ENCODE measurements at places on chromosomes 12 and 14.
A peak's percentile ranks its signal among the peaks of the same experiment; 100 is the strongest.

- no peak for DNase-seq
These were observed 577.9 kb upstream of the TBX3 start for GRCh38 chr12:115261691-115262398.

DNA sequence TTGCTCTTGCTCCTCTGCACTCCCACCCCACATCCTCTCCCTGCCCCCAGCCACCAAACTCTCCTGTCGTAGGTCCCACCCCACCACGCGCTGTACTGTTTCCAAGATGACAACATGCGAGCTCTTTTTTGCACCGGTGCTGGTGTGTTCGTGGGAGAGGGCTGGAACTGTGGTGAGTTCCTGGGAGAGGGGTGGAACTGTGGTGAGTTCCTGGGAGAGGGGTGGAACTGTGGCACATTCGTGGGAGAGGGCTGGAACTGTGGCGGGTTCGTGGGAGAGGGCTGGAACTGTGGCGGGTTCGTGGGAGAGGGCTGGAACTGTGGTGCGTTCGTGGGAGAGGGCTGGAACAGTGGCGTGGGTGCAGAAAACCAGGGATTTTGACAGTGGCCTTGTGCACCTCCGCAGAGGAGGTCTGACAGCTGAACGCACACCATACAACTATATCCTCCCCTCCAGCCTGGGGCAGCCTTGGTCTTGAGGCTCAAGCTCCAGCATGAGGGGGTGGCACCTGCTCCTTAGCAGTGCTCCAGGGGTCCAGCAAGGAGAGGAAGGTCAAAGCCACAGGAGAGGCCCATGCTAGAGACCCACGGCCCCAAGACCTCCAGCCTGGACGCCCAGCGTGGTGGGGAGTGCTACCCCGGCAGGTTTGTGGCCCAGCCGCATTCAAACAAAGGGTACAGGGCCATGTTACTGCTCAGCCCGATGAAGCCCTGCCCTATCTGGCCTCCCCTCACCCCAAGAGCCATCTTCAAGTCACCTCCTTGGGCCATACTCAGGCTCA is 50.1 kb downstream of the ACTN1 start:
- no peak for DNase-seq

- DNase-seq, result no peak
These were observed 3.6 kb downstream of the CBX5 start for GRCh38 chr12:54276368-54276767.

DNA sequence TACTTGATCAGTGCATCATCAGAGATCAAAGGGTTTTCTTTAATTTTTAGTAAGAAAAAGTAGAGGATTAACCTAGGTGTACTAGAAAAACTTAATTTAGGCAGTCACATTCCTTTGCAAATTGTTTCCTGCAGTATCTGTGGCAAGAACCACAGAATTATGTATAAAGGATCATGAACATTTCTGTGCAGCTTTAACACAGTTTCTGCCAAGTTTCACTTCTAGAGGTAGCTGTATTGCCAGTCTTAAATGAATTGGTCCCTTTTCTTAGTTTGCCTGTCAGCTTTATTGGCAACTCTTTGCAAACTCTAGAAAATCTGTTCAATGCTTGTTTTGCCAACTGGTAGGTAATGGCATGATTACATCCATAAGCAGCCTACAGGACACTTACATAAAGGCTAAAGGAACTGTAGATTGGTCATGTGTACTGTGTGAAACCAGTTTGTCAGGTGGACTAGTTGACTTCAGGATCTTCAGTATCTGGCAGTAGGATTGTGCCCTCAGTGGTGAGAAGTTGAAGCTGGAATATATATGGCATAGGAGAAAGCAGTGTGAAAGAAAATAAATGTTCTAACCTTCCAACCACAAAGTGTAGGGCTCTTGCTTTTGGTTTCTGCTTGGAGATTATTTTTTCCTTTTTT is 75.9 kb downstream of the TTLL5 start:
- no peak for DNase-seq

DNA sequence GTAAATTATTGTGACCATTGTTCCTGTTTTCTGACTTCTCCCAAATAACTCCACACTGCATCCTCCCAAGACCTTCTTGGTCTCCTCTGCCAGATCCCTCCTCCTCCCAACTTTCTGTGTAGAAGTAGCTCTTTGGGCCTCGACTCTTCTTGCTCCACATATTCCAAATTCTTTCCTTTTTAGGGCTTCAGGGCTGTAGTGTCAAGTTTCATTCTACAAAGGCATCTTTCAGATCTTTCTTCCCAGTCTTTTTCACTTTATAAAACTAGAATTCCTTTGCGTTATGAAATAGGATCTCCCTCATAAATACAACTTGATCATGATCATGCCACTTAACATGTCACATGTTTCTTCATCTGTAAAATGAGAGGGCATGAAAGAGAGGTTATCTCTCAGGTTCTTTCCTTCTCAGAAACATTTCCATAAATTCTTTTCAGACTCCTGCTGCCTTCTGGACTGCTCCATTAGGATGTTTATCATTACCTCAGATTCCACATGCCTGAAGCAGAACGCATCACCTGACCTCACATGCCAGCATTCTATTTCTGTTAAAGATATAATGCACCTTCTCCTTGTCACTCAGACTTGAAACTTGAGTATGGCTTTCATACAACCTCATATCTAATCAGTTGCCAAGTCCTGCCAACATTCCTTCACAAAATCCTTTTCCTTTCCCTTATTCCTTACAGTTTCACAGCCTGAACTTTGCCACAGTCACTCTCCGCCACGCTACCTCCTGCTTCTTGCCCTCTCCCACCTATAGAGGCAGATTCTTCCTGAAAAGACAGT is 8.5 kb downstream of the SLC38A1 start:
- peak; percentile 41 for DNase-seq
